ENCODE measurements at places on chromosomes 11 and 22.

- DNase-seq, result no peak
These were observed 78.7 kb upstream of the DRD2 start for GRCh38 chr11:113553915-113554314.

DNA sequence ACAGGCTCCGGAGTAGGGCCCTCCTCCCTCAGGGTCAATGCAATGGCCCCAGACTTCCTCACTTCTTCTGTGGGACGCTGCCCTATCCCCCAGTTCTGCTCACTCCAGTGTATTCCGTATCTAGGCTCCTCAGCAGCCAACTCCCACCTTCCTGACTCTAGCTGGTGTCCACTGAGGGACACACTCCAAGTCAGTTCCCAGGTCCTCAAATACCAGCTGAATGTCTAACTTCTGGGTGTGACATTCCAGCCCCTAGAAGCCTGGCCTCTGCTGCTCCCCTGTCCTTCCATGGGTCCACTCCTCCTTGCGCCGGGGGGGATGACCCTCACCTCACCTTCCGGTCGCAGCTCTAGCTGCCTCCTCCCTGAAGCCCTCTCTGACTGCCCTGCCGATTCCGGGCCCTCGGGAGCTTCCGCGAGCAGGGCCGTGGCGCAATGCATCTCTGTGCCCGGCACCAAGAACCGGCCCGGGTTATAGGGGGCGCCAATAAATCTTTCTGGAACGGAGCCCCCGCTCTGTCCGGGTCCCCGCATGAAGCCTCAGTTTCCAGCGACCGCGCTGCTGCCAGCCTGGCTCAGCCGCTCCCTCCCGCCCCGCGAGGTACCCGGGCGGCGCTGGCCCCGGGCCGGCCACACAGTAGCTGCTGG is 15.4 kb downstream of the BAD start:
- DNase-seq, result no peak

GRCh38 chr11:100823360-100823759 is 136.3 kb downstream of the ARHGAP42 start:
- DNase-seq, result no peak

DNA sequence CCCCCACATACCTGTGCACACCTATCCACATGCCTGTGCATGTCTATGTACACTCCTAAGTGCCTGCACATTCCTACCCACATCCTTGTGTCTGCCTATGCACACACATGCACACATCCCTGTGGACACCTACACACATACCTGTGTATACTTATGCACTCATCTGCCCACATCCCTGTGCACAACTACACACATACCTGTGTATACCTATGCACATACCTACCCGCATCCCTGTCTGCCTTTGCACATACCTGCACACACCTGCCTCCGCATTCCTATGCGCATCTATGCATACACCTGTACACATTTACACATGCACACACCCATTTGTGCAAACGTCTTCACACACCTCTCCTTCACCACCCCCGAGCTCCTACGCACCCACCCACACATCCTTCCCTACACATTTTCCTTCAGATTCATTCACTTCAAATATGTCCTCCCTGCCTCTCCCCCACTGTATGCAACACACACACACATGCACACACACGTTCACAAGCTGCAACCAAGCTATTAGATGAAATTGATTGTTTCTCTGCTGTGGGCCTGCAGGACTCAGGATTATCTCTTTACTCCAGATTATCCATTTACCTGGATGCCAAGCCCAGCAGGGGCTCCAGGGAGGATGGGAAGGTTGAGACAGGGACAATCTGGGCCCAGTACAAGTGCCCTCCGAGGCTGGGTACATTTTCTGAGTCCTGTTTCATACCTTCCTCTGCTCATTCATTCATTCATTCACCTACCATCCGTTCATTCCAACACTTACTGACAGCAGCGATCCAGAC is 53.2 kb downstream of the TSPAN18 start:
- no peak for DNase-seq

DNA sequence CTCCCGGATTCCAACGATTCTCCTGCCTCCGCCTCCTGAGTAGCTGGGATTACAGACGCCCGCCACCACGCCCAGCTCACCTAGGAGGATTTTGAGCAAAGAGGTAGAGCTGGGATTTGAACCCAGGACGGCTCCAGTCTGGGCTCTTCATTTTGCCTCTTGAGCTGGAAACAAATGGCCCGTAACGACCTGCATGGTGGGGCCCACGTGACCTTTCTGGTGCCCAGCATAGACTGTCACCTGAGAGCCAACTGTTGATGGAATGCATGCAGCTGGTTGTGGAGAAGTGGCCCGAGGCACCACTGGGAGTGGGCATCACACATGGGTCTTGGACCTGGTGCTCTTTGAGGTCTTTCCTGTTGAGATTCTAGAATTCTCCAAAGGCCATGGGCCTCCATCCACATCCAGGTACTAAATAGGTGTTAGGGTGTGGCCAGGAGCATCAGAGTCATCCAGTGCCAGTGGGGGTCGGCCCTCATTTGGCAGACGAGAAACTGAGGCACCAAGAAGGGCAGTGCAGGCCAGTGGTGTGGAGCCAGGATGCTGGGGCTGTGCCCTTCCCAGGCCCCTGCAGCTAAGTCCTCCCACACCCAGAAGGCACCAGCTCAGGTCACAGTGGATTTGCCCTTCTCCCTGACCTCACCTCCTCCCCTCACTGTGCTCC is 3.9 kb downstream of the ATF4 start:
- DNase-seq, result no peak

GRCh38 chr11:45110562-45110961 is 35.9 kb upstream of the PRDM11 start:
- no peak for DNase-seq

DNA sequence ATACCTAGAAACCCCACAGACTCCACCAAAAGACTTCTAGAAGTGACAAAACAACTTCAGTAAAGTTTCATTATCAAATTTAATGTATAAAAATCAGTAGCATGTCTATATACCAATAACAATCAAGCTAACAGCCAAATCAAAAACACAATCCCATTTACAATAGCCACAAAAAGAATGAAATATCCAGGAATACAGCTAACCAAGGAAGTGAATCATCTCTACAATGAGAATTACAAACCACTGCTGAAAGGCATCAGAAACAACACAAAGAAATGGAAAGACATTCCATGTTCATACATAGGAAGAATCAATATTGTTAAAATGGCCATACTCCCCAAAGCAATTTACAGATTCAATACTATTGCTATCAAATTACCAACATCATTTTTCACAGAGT is 46.0 kb downstream of the PRCP start:
- no peak for DNase-seq

DNA sequence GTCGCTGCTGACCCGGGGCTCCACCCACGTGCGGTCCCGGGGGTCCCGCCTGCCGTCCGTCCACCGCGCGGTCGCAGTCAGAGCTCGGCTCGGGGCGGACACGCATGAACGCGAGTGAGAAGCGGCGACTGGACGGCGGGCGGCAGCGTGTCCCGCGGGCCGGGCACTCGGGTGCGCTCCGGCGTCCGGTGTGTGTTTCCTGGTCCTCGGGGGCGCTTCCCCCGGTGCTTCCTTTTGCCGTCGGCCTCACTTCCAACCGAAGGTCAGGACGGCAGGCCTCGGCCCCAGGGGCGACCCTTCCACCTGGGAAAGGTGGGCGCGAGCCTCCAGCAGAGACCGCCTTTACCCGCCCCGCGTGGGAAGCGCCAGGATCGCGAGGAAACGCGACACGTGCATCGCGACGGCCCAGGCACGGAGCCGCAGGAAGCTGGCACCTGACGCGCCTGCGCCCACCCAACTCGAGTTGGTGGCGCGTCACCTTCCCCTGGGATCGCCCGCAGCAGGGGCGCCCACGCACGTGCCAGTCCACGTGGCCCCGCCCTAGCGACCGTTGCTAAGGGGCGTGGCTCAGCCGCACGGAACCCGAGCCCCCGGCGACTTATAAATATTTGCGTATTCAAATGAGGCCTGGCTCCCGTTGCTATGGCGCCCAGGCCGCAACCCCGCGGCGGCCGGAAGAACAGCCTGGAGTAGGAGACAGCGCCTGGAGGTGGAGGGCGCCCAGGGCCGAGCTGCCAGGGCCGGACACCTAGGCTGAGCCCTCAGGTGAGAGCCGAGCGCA is at the start of gene LRRC56:
Gene LRRC56 (plus strand): TSS at position 687 of the 781 bp plus-strand sequence. CDS start 3,158 bp downstream, outside the sequence.
- peak; percentile 81 for DNase-seq
